Activated B cell treated with CpG ODN at 0.5 μM for 24 hours (primary cell): ENCODE measurements at places on chromosomes 16 and 17. TPM values are rescaled to one million over a fixed set of nuclear protein-coding genes. Genes with fewer than 3 reads are reported as not detected.

- peak overlapping the region; percentile 97 for H3K4me3 ChIP-seq
- peaks cover 6% of the 10 kb centered on the region for H3K36me3 ChIP-seq
- H3K4me1 ChIP-seq: peaks cover 40% of the 10 kb centered on the region
- no peak for DNase-seq
- H3K27me3 ChIP-seq: no peaks in the 10 kb centered on the region
Observed at GRCh38 chr17:29567304-29567553, 392 bp upstream of the ABHD15 start.

DNA sequence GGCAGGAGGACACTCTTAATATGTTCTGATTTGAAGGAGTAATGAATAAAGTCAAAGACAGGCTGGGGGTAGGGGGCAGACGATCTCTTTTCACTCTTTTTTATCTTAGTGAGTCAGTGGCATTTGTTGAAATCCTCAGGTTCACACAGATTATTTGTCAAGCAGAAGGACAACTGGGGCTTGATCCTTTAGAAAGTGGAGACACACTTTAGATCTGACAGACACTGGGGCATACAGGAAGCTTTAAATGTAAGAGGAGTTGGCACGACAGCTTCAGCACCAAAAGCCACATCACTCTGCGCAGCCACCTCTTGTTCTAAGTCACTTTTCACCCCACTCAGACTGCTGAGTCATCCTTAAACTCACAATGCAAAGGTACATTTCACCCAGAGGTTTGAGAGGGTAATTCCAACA, 121.5 kb downstream of the STXBP4 start:
- H3K4me1 ChIP-seq: no peaks in the 10 kb centered on the region
- H3K4me3 ChIP-seq: no peak overlapping the region
- no peaks in the 10 kb centered on the region for H3K27me3 ChIP-seq
- DNase-seq: no peak
- H3K27ac ChIP-seq: no peak overlapping the region

DNA sequence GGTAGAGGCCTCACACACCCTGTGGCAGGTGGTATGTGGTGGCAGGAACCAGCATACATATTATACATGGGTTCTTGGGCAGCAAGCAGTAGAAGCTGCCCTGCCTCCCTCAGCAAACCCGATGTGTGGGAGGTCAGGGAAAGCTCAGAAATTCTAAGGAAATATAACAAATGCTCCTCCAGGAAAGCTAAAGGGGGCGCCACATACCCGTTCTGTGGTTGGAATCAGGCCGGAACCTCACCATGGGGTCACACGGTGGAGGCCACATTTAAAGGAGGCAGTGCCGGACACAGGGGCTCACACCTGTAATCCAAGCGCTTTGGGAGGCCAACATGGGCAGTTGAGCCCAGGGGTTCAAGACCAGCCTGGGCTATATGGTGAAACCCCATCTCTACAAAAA, 12.4 kb upstream of the KATNB1 start:
- no peaks in the 10 kb centered on the region for H3K36me3 ChIP-seq
- no peaks in the 10 kb centered on the region for H3K27me3 ChIP-seq
- H3K4me3 ChIP-seq: no peak overlapping the region
- H3K27ac ChIP-seq: no peak overlapping the region

Gene ST6GALNAC2
- not detected in 2 replicates for total RNA-seq

- H3K36me3 ChIP-seq: peaks cover 78% of the 10 kb centered on the region
- H3K27me3 ChIP-seq: no peaks in the 10 kb centered on the region
- no peak for DNase-seq
- no peak overlapping the region for H3K4me3 ChIP-seq
Observed at GRCh38 chr17:37532756-37533155, 43.1 kb downstream of the DUSP14 start.

DNA sequence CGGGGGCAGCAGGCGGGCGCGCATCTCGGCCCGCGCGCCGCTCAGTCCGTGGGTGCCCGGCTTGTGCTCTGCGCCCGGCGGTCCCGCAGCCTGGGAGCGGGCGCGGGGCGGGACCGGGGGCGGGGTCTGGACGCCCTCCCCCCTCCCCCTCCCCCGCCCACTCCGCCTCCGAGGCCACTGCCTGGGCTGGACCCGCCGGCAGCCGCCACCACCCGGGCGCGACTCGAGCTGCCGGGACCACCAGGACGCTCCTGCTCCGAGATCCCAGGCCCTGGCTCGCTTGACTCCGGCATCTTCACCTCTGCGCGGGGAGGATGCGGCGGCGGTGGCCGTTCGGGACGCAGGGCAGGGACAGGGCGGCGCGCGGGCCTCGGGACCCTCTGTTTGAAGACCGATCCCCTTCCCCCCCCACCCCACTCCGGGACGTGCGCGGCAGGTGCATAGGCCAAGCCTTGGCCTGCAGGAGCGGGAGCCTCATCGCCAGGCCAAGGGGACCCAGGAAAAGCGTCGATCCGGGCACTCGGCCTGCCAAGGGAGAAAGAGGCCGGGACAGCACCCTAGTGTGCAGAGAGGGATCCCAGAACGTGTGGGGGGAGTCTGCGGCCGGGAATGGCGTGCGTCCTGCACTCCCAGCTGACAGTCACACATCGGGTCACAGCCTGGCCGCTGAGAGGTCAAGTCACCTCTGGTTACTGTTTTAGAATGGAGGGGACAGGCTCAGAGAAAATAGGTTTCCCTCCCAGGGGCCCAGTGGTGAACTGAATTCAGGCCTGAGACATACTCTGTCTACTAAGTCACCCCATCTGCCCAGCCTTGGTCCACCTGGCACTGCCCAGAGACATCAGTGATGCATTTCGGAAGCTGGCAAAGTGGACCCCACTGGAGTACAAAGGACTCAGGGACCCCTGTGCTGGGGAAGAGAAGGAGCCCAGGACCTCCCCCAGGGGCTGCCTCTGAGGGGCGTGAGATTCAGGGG, at the start of gene HS3ST6:
Gene HS3ST6, minus strand, starts transcription at position 65 of the 976 bp plus-strand sequence. CDS start 92 bp downstream, outside the sequence.
- H3K4me3 ChIP-seq: no peak within 1 kb of the TSS
- no peak for DNase-seq
- no peaks in the 10 kb centered on the region for H3K36me3 ChIP-seq
- H3K4me1 ChIP-seq: peaks cover 5% of the 10 kb centered on the region
- no peak within 1 kb of the TSS for H3K27ac ChIP-seq
- peaks cover 44% of the 10 kb centered on the region for H3K27me3 ChIP-seq

DNA sequence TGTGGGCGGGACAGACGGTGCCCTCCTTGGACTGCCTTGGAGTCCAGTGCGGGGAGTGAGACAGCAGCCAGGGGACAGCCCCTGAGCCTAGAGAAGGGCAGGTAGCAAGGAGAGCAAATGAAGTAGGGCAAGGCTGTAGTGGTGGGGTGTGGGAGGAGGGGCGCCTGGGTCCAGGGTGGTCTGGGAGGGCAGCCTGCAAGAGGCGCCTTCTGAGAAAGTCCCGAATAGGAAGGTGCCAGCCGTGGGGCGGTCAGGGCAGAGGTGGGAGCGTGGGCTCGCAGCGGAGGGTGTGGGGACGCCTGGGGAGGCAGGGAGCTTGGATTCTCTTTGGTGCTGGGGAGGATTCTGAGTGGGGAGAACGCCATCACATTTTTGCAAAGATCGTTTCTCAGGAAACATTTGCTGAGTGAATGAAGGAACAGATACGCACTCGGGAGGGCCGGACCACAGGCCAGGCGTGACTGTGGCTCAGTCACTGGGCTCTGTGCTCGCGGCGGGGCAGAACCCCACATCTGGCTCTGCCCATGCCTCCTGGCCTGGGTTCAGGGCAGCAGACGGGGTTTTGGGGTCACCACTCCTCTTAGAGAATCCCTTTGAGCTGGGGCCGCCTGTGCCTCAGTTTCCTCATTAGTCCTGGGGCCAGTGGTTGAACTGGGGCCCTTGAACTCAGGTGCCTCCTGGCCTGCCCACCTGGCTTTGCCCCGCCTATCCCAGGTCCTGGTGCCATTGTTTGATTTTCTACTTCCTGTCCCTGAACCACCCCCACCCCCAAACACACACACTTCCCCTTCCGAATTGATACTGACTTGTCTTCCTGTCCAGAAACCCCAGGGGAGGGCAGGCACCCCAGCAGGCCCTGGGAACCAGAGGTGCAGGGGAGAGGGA, 4.2 kb downstream of the SNN start:
- H3K27me3 ChIP-seq: no peaks in the 10 kb centered on the region
- H3K4me3 ChIP-seq: peak overlapping the region; percentile 74
- peaks cover 34% of the 10 kb centered on the region for H3K36me3 ChIP-seq
- H3K27ac ChIP-seq: peak overlapping the region; percentile 89

GRCh38 chr16:85252461-85252860, 140.2 kb upstream of the CIBAR2 start:
- H3K4me3 ChIP-seq: no peak overlapping the region
- no peaks in the 10 kb centered on the region for H3K36me3 ChIP-seq
- H3K27ac ChIP-seq: no peak overlapping the region
- peaks cover 13% of the 10 kb centered on the region for H3K27me3 ChIP-seq

Gene CCDC200
- total RNA-seq: 0.73 TPM in 1 of 2 replicates, not detected in the other

DNA sequence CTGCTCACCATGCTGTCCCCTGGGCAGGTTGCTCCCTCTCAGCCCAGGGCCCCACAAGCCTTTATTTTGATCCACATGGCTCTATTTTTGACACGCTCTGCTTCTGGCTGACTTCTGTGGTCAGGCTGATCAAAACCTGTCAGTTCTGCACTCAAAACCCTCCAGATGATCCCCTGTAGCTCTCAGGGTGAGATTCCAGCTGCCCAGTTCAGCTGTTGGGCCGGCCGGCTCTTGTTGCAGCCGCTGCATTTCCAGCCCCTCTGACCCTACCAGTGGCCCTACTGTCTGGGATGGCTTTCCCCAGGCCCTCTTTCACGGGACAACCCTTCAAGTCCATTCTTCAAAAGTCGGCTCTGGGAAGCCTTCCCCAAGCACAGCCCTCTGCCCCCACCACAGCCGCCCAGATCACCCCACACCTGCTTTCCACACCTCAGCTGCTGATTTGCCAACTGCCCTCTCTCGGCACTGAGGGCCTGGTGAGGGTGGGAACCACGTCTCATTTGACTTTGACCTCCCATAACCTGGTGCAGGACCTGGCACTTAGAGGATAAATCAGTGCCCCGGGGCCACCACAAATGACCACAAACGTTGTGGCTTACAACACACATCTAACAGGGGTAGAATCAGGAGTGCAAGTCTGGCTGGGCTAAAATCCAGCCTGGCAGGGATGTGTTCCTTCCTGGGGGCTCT, 16.3 kb upstream of the CACNG4 start:
- no peaks in the 10 kb centered on the region for H3K36me3 ChIP-seq
- H3K27ac ChIP-seq: no peak overlapping the region
- no peaks in the 10 kb centered on the region for H3K4me1 ChIP-seq
- DNase-seq: no peak
- peaks cover 35% of the 10 kb centered on the region for H3K27me3 ChIP-seq

- H3K4me1 ChIP-seq: no peaks in the 10 kb centered on the region
- no peak overlapping the region for H3K4me3 ChIP-seq
- DNase-seq: no peak
- no peak overlapping the region for H3K27ac ChIP-seq
- H3K27me3 ChIP-seq: peaks cover 7% of the 10 kb centered on the region
Observed at GRCh38 chr16:26951950-26952349, 114.8 kb upstream of the C16orf82 start.

Gene ASPA
- not detected in 2 replicates for total RNA-seq

- no peak overlapping the region for H3K4me3 ChIP-seq
- H3K27ac ChIP-seq: peak overlapping the region; percentile 57
- peaks cover 63% of the 10 kb centered on the region for H3K36me3 ChIP-seq
- H3K4me1 ChIP-seq: peaks cover 46% of the 10 kb centered on the region
- no peak for DNase-seq
Observed at GRCh38 chr17:81601525-81602120, 35.3 kb downstream of the NPLOC4 start.

DNA sequence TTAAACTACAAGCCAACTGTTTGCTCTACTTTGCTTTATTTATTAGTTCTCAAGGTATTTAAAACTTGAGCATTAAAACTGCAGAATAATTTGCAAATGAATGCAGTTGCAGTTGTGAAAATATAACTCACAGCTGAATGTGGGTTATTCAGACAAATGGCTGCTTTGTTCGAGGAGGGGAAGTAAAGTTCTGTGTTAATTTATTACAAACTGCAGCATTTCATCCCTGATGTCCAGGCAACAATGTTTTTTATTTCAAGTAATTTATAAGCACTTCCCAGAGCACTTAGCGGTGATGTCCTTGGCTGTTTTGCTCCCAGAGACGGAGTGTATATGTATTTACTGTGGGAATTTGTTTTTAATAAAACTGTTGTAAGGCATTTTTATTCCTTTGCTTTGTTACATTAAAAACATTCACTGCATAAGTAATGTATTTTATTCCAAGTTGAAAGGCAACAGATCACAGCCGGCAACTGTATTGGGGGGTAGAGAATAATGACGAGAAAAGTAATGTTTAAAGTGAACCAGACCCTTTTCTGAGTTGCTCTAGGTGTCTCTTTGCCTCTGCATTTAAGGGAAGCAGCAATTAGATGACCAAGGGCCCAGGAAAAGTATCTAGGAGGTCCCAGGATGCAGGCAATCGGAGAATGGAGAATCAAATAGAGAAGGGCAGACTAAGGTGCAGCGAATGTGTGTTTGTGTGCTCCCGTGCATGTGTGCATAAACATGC, 291.2 kb upstream of the SALL1 start:
- no peaks in the 10 kb centered on the region for H3K4me1 ChIP-seq
- no peak overlapping the region for H3K4me3 ChIP-seq
- DNase-seq: no peak
- H3K27ac ChIP-seq: no peak overlapping the region

GRCh38 chr17:63382826-63383225, 63.3 kb downstream of the CYB561 start:
- H3K27ac ChIP-seq: no peak overlapping the region
- H3K4me3 ChIP-seq: no peak overlapping the region
- H3K27me3 ChIP-seq: no peaks in the 10 kb centered on the region
- H3K36me3 ChIP-seq: peaks cover 7% of the 10 kb centered on the region

- H3K27ac ChIP-seq: no peak overlapping the region
- H3K4me1 ChIP-seq: peaks cover 13% of the 10 kb centered on the region
- H3K4me3 ChIP-seq: peak overlapping the region; percentile 48
- no peak for DNase-seq
- peaks cover 45% of the 10 kb centered on the region for H3K36me3 ChIP-seq
- no peaks in the 10 kb centered on the region for H3K27me3 ChIP-seq
Observed at GRCh38 chr16:369866-370436, 387 bp downstream of the MRPL28 start.

- H3K27ac ChIP-seq: no peak overlapping the region
- H3K36me3 ChIP-seq: peaks cover 71% of the 10 kb centered on the region
- H3K27me3 ChIP-seq: no peaks in the 10 kb centered on the region
- H3K4me1 ChIP-seq: no peaks in the 10 kb centered on the region
- DNase-seq: no peak
Observed at GRCh38 chr17:16123531-16123930, 91.8 kb downstream of the NCOR1 start.

- H3K27ac ChIP-seq: no peak overlapping the region
- no peaks in the 10 kb centered on the region for H3K36me3 ChIP-seq
- H3K4me3 ChIP-seq: no peak overlapping the region
- DNase-seq: no peak
Observed at GRCh38 chr17:29972277-29972676, 30.8 kb downstream of the EFCAB5 start.

DNA sequence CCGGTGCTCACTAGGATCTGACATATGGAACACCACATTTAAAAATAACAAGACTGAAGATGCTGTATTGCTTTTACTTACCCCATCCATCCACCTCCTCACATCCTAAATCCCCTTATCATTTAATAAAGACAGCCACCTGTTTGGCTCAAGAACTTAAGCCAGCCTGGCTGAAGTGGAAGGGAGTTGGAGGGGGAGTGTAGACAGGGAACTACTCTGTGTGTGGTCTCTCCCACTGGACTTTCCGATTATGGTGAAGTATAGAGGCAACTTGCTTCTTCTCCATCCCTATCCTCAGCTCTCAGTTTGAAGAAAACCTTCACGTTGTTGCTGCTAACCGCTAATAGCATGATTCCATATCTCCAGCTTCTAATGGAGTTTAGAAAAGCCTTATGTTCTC, 313.4 kb downstream of the CDH11 start:
- no peaks in the 10 kb centered on the region for H3K36me3 ChIP-seq
- no peak overlapping the region for H3K4me3 ChIP-seq
- H3K27ac ChIP-seq: no peak overlapping the region

Gene CSH2
- total RNA-seq: not detected in 2 replicates

- DNase-seq: no peak
- no peaks in the 10 kb centered on the region for H3K4me1 ChIP-seq
- H3K27ac ChIP-seq: no peak overlapping the region
- H3K4me3 ChIP-seq: no peak overlapping the region
- H3K27me3 ChIP-seq: no peaks in the 10 kb centered on the region
Observed at GRCh38 chr17:596763-597644, 117.6 kb downstream of the VPS53 start.
